Activated B cell treated with CpG ODN at 0.5 μM for 24 hours (primary cell): ENCODE measurements at places on chromosomes 3 and 15. TPM values are rescaled to one million over a fixed set of nuclear protein-coding genes. Genes with fewer than 3 reads are reported as not detected.

DNA sequence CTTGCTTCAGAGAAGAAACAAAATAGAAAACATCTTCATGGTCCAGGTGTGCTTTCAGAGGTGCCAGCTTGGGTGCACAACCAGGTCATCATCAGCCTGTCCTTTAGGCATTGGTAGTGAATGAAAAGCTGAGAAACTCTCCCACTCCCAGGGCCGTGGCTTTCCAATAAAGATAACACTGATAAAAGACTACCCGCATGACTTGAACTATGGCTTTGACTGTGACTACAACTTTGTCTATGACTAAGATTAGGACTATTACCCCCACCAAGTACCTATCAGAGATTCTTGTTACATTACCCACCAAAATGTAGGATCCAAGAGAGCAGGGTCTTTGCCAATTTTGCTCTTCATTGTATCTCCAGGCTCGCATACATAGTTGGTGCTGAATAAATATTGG, 115.2 kb downstream of the EDEM1 start:
- no peak overlapping the region for H3K4me3 ChIP-seq
- DNase-seq, result no peak
- no peaks in the 10 kb centered on the region for H3K27me3 ChIP-seq
- no peaks in the 10 kb centered on the region for H3K36me3 ChIP-seq

DNA sequence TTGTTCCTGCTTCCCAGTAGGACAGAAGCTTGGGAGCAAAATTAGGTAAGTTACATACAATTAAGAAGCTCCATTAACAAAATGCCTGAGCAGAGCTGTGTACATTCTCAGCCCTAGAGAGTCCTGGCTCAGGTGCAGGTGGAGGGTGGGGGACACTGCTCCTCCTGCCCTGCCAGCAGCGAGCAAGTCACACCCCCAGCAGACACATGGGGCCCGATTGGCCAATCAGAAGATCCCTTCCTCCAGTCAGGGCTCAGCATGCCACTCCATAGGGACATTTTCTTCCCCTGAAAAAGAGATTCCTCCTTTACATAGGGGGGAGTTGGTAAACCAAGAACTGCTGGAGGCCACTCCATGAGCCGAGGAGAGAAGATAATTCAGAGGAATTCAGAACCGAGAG, 62.1 kb downstream of the PLXNA1 start:
- H3K4me3 ChIP-seq, result no peak overlapping the region
- no peak overlapping the region for H3K27ac ChIP-seq
- H3K36me3 ChIP-seq, result no peaks in the 10 kb centered on the region
- H3K4me1 ChIP-seq, result no peaks in the 10 kb centered on the region
- DNase-seq, result no peak

DNA sequence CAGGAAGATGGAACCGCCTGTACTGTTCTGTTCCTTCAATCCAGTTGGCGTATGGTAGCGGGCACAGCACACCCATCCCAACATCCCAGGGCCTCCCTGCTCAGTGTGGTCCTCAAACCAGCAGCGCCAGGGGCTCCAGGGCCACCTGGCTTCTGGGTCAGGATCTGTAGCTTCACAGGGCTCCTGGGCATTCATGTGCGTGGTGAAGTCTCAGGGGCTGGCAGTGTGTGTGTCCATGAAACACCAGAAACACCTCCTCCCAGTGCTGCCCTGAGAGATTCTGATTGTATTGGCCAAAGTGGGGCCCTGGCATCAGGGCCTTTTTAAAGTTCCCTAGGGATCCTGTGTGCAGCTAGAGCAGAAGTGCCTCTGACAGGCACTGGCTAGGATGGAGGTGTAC, 42.1 kb downstream of the ABTB1 start:
- no peak overlapping the region for H3K4me3 ChIP-seq
- H3K4me1 ChIP-seq, result no peaks in the 10 kb centered on the region
- no peak overlapping the region for H3K27ac ChIP-seq
- H3K27me3 ChIP-seq, result no peaks in the 10 kb centered on the region
- DNase-seq, result no peak

DNA sequence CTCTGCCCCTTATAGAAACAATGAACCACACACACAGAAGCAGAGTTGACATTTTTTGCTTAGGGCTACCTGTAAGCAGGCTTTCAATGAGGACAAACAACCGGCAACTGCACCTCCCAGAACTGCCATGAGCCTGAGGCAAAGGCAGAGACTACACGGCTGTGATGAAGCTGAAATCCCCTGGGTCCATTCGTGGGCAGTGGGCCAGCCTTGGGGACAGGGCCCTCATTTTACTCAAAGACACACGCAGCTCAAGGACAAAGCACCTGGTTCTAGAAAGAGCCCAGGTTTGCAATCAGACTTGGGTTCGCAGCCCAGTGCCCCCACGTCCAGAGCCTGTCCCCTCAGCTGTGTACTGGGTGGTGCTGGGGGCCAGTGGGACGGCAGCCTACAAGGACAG, 17.9 kb downstream of the FAM174B start:
- no peaks in the 10 kb centered on the region for H3K36me3 ChIP-seq
- no peak overlapping the region for H3K4me3 ChIP-seq
- DNase-seq, result no peak
- H3K27ac ChIP-seq, result no peak overlapping the region
- no peaks in the 10 kb centered on the region for H3K4me1 ChIP-seq
- peaks cover 6% of the 10 kb centered on the region for H3K27me3 ChIP-seq

RHCG gene
- not detected in 2 replicates for total RNA-seq
